HS-27A (cell line): ENCODE measurements at places on chromosomes 1 and 21.

- DNase-seq, result no peak
These were observed 112.2 kb downstream of the DHRS3 start for GRCh38 chr1:12505639-12506280.

GRCh38 chr1:3787349-3787715 lies 9.0 kb downstream of the LRRC47 start:
- no peak for DNase-seq

GRCh38 chr1:52670604-52671003 lies 27.5 kb downstream of the COA7 start:
- no peak for DNase-seq

- DNase-seq, result no peak
These were observed 29.6 kb upstream of the RGS1 start for GRCh38 chr1:192545896-192546521.

- DNase-seq, result no peak
These were observed 161.2 kb downstream of the HMCN1 start for GRCh38 chr1:185895208-185895900.

GRCh38 chr1:37655274-37655673 lies 20.6 kb upstream of the RSPO1 start:
- DNase-seq, result no peak

DNA sequence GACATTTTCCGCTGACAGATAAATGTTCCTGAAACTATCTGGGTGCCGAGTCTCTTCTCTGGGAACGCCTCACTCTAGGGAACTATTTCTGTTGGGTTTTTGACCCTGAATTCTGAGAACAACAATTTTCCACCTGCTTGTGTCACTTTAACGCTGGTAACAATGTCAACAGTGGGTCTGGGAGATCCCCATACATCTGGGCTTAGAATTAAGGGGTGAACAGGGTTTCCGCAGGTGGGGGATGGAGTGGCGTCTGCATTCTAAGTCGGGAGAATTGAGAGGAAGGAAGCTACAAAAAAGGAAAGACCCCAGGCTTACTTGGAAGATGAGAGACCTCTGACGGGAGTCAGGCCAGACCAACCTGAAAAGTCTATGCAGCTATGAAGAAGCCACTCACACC lies 8.7 kb downstream of the CD247 start:
- no peak for DNase-seq

GRCh38 chr1:233105225-233105624 lies 154.8 kb downstream of the NTPCR start:
- no peak for DNase-seq

DNA sequence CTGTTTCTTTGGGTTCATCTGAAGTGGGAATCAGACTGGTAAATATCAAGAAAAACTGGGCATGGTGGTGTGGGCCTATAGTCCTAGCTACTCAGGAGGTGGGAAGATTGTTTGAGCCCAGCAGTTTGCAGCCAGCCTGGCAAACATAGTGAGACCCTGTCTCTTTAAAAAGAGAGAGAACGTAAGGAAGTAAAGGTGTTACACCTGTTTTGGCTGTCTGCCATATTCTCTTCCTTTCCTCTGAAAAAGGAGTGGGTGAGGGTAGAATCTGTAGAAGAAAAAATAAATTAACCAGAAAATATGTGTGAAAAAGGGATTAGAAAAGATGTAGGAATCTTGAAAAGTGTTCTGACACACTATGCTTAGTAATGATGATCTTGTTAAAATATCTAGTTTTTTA lies 20.0 kb downstream of the AHCYL1 start:
- no peak for DNase-seq

GRCh38 chr1:81936853-81937252 lies 136.1 kb downstream of the ADGRL2 start:
- no peak for DNase-seq

DNA sequence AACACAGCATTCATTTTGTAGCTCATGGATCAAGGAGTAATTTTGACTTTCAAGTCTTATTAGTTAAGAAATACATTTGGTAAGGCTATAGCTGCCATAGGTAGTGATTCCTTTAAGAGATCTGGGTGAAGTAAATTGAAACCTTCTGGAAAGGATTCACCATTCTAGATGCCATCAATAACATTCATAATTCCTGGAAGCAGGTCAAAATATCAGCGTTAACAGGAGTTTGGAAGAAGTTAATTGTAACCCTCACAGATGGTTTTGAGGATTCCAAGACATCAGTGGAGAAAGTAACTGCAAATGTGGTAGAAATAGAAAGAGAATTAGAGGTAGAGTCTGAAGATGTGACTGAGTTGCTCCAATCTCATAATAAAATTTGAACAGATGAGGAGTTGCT lies 216.6 kb downstream of the GREM2 start:
- no peak for DNase-seq

- no peak for DNase-seq
These were observed 29.0 kb upstream of the KHDRBS1 start for GRCh38 chr1:31984419-31985347.

DNA sequence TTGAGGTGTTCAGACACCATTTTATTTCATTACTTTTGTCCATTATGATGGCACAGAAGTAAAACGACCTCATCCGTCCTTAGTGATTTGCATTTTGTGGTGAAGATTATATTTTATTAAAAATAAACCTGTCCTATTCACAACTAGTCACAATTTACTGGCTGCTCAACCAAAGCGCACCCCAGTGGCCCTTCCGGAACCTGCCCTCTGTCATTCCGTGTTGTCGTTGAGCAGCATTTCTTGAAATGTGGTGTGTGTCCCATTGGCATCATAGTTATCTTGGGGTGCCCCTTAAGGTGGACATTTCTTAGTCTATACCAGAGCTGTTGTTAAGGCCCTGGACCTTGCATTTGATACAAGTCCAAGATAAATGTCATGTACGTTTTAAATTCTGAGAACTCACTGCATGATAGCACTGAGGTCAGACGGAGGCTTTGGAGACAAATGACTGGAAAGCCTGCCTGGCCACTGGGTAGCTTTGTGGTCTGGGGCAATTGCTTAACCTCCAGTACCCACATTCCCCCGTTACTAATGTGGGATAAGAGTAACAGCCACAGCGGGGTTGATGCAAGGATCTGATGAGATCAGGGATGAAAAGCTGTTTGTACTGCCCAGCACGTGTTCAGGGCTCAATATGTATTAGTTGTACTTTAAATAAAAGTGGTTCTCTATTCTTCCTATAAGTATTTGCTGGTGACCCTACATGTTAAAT lies 36.2 kb downstream of the BACH1 start:
- peak; percentile 74 for DNase-seq

DNA sequence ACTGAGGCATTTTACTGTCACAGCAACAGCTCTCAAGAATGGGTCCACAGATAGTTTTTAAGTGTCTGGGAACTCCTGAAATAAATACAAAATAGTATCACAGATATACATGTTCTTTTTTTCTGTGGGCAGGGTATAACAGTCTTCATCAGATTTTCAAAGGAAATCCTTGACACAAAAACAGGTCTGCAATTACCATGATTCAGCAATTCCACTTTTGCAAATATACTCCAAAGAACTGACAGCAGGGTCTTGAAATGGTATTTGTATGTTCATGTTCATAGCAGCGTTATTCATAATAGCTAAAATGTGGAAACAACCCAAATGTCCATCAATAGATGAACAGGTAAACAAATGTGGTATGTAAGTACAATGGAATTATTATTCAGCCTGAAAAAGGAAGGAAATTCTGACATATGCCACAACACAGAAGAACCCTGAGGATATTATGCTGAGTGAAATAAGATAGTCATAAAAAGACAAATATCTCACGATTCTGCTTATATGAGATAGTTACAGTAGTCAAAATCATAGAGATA lies 85.0 kb downstream of the EPS15 start:
- no peak for DNase-seq

DNA sequence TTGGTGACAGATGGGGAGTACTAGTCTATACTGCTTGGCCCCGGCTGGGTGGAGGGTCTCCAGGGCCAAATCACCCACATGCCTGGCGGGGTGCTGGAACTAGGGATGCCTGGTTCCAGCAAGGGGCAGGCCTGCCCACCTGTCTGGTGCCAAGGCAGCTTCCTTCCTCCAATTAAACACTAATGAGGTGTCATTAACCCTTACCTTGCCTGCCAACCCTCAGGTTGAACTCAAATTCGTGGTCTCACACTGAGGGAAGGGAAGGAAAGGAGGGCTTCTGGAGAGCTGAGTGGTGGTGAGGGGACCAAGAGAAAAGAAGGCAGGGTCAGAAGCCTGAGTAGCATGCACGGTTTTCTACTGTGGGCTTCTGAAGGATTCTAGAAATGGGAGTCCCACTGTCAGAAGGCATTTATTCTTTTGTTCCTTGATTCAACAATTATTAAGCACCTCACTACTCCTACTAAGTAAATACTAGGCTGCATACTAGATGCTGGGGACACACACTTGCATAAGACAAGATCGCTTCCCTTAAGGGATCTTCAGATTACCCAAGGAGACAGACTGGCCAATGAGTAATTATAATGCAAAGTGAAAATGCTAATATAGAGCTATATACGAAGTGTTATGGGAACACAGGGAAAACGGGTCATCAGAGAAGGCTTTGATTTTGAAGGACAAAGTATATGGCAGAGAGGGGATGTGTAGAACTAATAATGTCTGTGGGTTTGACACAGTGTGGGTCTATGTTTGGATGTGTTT lies 5.9 kb upstream of the EFNA3 start:
- no peak for DNase-seq

- DNase-seq, result no peak
These were observed 52.0 kb upstream of the TMPRSS2 start for GRCh38 chr21:41559658-41560631.

DNA sequence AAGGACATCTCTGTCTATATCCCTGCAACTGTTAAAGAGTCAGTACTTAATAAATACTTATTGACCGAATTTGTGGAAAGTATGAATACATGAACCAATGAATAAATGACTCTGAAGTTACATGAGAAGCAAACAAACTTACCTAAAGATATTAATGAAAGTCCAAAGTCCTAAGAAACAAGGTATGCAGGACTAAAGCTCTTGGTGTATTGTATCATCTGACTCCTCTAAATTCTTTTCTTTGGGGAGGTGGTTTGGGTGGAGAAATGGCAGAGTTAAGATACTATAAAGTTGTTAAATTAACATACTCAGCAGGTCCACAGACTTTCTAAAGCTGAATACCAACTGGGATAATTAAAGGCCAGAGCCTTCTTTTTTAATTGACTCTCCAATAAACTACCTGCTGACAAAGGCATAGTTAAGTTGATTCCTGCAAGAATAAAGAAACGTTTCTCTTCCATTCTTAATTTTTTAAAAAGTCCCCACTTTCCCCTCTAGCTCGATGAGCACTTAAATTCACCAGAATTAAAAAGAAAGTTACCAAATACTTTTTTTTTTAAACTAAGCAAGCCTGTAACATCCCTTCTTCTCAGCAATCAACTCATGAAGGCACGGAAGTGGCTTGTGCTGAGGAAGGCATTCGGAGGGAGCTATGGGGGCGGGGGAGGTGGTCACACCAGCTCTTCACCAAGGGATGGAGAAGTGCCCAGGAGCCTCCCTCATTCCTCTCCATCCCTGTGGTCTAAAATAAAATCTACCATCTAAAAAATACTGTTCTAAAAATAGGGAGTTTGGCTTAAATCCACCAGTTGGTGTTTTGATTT lies 61.1 kb downstream of the GADD45A start:
- DNase-seq, result no peak

GRCh38 chr1:39272027-39272797 lies 67.7 kb downstream of the MACF1 start:
- no peak for DNase-seq

DNA sequence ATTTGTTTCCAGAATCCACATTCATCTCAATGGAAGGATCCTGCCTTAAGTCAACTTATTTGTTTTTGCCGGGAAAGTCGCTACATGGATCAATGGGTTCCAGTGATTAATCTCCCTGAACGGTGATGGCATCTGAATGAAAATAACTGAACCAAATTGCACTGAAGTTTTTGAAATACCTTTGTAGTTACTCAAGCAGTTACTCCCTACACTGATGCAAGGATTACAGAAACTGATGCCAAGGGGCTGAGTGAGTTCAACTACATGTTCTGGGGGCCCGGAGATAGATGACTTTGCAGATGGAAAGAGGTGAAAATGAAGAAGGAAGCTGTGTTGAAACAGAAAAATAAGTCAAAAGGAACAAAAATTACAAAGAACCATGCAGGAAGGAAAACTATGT lies 2.6 kb downstream of the GADD45A start:
- DNase-seq, result peak; percentile 77

DNA sequence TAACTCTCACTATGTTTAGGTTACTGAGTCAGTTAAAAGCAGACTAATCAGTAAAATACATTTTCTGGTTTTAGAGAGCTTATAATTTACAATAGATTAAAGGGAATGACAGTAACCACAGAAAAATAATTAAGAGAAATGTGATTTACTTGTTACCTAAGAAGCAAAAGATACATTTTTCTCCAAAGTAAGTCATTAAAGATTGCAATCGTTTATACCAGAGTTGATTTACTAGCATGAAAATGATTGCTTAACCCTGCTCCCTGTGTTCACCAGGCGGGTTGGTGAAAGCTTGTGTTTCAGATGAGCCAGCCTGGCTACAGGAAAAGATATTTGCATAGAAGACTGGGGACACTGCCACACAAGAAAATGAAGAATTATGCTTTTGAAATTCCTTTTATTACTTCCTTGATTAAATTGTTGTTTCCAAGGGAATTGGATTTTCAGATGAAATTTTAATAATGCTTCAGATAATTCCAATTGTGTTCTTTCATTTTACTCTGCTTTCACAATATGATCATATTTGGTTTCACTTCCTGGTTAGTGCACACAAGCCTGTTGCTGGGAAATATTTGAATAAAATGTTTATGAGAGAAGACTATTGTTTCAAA lies 27.9 kb downstream of the LRRC8B start:
- no peak for DNase-seq

GRCh38 chr1:32816676-32817158 lies 441 bp downstream of the YARS1 start:
- no peak for DNase-seq

DNA sequence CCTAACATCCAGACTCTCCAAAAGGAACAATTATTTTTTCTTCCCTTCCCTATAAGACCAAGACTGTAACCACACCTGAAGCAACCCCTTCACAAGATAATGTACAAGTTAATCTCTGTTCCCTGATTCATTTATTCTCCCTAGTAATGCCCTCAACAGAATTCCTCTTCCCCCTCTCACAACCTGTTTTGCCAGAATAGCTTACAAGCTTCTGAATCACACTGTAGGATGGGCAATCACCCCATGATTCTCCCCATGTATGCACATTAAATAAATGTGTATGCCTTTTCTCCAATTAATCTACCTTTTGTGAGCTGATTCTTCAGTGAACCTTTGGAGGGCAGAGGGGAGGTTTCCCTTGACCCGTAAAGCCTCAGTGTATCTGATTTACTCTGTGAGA lies 20.9 kb upstream of the RNF11 start:
- DNase-seq, result no peak

GRCh38 chr1:113511269-113511668 lies 121.0 kb downstream of the MAGI3 start:
- DNase-seq, result no peak

- DNase-seq, result no peak
These were observed 151.3 kb downstream of the RUNX1 start for GRCh38 chr21:34897828-34898227.
